Left hindlimb (tissue), 1 donor: ENCODE measurements at places on chromosomes 2 and 18.

- peak; percentile 44 for DNase-seq
These were observed 4.4 kb downstream of the EHD3 start for GRCh38 chr2:31238126-31238905.

- DNase-seq, result no peak
These were observed 252.0 kb downstream of the FAM210A start for GRCh38 chr18:13474336-13474735.

DNA sequence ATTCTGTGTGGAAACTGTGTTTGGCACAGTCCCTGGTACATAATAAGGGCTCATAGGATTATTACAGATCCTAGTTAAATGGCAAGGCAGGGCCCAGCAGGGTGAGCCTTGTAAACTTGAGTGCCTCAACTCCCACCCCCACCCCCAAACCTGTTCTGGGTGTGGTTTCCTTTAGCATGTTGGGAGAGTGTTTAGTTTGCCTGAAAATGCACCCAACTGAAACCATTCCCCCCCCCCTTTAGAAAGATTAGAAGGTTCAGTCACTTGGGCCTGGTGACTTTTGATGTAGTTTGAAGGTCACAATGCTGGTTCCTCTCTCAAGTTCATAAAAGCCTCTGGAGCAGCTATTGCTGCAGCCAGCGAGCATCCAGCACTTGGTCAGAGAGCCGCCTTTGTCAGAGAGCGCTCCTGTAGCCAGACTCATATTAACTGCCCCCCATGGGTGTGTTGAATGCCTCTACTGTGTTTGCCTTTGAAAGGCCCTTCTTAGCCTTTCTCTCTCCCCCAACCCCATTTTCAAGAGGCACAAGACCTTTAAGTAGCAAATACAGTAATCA is 113.7 kb downstream of the SPTBN1 start:
- DNase-seq, result no peak

GRCh38 chr2:10059016-10059351 is 15.6 kb downstream of the KLF11 start:
- no peak for DNase-seq

GRCh38 chr18:51941999-51942398 is 398.0 kb upstream of the DCC start:
- no peak for DNase-seq

DNA sequence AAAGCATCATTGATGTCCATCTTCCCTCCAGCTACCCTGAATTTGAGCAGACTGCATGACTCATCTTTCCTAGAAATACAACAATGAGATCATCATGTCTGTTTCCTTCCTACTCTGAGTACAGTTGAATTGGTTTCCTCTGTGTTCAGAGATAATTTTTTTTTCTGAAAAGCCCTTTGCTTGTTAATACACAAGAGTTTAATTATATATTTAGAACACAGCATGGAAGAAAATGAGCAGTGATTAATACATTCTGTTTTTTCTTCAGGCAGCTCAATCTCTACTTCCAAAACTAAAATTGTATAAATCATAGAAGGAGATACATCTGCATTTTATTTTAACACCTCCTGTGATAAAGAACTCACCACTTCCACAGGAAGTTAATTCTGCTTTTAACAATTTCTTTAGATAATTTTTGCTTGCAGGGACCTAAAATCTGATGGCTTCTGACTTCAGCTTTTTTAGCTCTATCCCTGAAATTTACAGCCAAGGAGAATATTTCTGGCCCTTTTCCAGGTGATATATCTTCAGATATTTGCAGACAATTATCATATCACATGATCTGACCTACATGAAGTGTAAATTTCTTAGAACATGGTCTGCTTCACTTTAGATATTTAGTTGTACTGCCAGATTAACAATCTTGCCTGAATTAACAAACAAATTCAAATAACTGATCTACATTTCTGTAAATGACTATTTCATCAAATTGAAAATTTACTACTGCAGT is 249.0 kb downstream of the TRIB2 start:
- no peak for DNase-seq

- no peak for DNase-seq
These were observed 184.7 kb downstream of the SATB2 start for GRCh38 chr2:199273042-199273511.

DNA sequence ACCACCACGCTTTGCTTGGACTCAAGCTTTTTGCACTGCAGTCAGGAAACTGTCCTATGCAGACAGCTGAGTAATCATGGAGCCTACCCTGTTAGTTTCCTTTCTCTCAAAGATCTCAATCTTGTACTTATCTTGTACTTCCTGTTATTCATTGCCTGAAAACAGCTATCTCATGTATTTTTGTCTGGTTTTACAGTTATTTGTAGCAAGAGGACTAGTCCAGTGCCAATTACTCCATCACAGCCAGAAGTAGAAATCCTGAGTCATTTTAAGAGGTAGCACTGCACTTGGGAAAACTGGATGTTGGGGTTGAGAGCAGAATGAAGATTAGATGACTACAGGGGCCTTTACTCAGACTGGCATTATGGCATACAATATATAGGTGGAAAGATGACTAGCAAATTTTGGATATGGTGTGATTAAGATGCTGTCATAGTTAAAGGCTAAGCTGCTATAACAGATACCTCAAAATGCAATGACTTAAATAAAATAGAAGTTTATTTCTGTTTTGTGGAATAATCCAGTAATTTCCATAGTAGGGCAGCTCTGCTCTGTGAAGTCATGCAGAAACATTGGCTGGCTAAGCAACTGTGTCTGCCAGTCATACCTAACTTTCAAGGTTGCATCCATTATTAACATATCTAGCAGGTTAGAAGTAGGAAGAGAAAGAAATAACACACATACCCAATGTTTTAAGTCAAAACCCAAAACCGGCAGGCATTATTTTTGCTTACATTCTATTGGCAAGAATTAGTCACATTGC is 21.1 kb upstream of the CHMP3 start:
- no peak for DNase-seq
